ENCODE measurements at places on chromosomes 4 and X. TPM values are rescaled to one million over a fixed set of nuclear protein-coding genes. Genes with fewer than 3 reads are reported as not detected.

The CT45A2 gene
- total RNA-seq, result not detected

The TMEM47 gene
- 59.4 TPM for total RNA-seq

GRCh38 chr4:96354036-96354712, 514.3 kb downstream of the PDHA2 start:
- no peak overlapping the region for H3K27ac ChIP-seq
- H3K4me3 ChIP-seq, result no peak overlapping the region
- no peaks in the 10 kb centered on the region for H3K4me1 ChIP-seq
- DNase-seq, result no peak
- no peaks in the 10 kb centered on the region for H3K27me3 ChIP-seq

GRCh38 chr4:129218897-129219296, 122.9 kb downstream of the C4orf33 start:
- no peaks in the 10 kb centered on the region for H3K27me3 ChIP-seq
- no peak overlapping the region for H3K4me3 ChIP-seq
- H3K4me1 ChIP-seq, result no peaks in the 10 kb centered on the region
- no peak overlapping the region for H3K27ac ChIP-seq
- no peaks in the 10 kb centered on the region for H3K36me3 ChIP-seq

DNA sequence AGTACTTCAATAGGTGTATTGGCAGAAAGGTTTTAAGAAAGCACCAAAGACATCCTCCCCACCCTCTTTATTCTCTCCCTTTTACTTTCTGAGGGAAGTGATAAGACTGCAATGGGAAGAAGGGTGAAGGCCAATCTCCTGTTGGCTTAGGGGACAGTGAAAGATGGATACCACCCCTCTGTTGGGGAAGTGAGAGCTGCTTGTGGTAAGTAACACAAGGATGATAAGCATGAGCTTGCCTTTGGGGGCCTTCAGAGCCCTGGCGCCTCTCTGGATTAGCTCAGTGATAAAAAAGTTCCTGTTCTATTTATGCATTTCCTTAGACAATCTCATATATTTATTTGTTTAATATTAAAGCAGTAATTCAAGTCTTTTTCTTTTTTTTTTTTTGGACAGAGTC, 5.2 kb upstream of the KLF8 start:
- H3K4me3 ChIP-seq, result no peak overlapping the region
- H3K4me1 ChIP-seq, result no peaks in the 10 kb centered on the region
- no peaks in the 10 kb centered on the region for H3K27me3 ChIP-seq
- DNase-seq, result no peak
- H3K27ac ChIP-seq, result no peak overlapping the region
- H3K36me3 ChIP-seq, result no peaks in the 10 kb centered on the region

The MTNR1A gene
- not detected for total RNA-seq

The TMEM271 gene
- total RNA-seq, result not detected

DNA sequence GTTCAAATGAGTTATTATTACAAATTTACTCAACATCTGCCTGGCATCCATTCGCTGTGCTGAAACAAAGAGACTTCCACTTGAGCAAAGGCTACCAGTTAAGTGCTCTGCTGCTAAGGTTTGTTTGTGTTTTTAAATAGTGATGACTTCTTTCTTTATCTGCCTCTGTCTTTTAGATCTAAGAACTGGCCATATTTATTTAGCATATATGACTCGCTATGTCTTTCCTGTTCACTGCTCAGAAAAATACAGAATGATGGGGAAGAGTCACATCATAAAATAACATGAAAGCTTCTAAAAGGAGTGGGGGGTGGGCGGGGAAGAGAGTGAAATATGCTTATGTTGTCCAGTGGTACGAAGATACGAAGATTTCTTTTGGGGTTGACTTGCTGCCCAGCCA, 322.2 kb downstream of the GPAT3 start:
- H3K36me3 ChIP-seq, result no peaks in the 10 kb centered on the region
- DNase-seq, result no peak
- no peaks in the 10 kb centered on the region for H3K27me3 ChIP-seq
- H3K4me3 ChIP-seq, result no peak overlapping the region

GRCh38 chr4:75655562-75655961, 17.6 kb downstream of the G3BP2 start:
- H3K27ac ChIP-seq, result no peak overlapping the region
- no peaks in the 10 kb centered on the region for H3K27me3 ChIP-seq
- no peaks in the 10 kb centered on the region for H3K36me3 ChIP-seq
- no peak for DNase-seq

GRCh38 chrX:68703369-68703768, 55.9 kb downstream of the STARD8 start:
- no peaks in the 10 kb centered on the region for H3K36me3 ChIP-seq
- H3K4me1 ChIP-seq, result no peaks in the 10 kb centered on the region
- DNase-seq, result no peak
- no peaks in the 10 kb centered on the region for H3K27me3 ChIP-seq

The IBSP gene
- not detected for total RNA-seq

DNA sequence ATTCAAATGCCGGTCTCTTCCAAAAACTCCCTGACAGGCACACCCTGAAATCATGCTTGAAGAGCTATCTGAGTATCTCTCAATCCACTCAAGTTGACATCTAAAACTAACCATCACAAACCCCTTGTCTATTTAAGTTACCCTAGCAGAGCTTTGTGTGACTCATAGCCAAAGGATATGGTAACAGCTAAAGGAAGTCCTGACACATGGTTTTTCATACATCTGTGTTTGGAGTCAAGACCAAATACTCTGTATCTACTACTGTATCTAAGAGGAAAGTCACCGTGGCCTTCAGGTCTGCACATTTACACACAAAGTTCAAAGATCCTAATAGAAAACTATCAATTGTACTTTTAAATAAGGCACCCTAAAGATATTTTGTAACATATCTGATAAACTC, 239.6 kb upstream of the VCX start:
- no peak for DNase-seq
- H3K27ac ChIP-seq, result no peak overlapping the region
- no peaks in the 10 kb centered on the region for H3K36me3 ChIP-seq
- no peaks in the 10 kb centered on the region for H3K27me3 ChIP-seq

DNA sequence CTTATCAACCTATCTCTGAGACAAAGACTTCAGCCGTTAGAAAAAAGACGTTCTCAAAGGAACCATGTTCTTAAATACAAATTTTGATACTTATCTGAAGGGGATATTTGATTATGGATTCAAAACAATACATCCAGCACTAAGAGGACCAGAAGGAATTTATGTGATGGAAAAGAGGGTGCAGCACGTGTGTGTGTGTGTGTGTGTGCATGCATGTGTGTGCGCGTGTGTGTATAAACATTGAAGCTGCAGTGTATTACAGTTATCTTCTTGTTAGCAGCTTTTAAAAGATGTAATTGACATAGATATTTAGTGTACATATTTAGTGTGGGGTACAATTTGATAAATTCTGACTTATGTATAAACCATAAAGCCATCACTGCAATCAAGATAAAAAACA, 44.9 kb downstream of the ANK2 start:
- H3K4me3 ChIP-seq, result no peak overlapping the region
- H3K36me3 ChIP-seq, result no peaks in the 10 kb centered on the region
- no peaks in the 10 kb centered on the region for H3K4me1 ChIP-seq
- no peak overlapping the region for H3K27ac ChIP-seq

The PLP1 gene
- 41.0 TPM for total RNA-seq

The NPFFR2 gene
- not detected for total RNA-seq

GRCh38 chr4:153154007-153154975, 50.0 kb upstream of the TRIM2 start:
- no peak overlapping the region for H3K27ac ChIP-seq
- H3K4me3 ChIP-seq, result peak overlapping the region; percentile 50
- no peak for DNase-seq
- peaks cover 5% of the 10 kb centered on the region for H3K4me1 ChIP-seq

- no peaks in the 10 kb centered on the region for H3K4me1 ChIP-seq
- no peak overlapping the region for H3K4me3 ChIP-seq
- H3K27me3 ChIP-seq, result no peaks in the 10 kb centered on the region
- DNase-seq, result no peak
- no peaks in the 10 kb centered on the region for H3K36me3 ChIP-seq
Measured at GRCh38 chr4:36323816-36324419, 42.5 kb downstream of the DTHD1 start.

GRCh38 chrX:43423876-43424275, 232.2 kb upstream of the MAOA start:
- no peaks in the 10 kb centered on the region for H3K36me3 ChIP-seq
- H3K4me1 ChIP-seq, result no peaks in the 10 kb centered on the region
- no peak for DNase-seq
- no peak overlapping the region for H3K27ac ChIP-seq

DNA sequence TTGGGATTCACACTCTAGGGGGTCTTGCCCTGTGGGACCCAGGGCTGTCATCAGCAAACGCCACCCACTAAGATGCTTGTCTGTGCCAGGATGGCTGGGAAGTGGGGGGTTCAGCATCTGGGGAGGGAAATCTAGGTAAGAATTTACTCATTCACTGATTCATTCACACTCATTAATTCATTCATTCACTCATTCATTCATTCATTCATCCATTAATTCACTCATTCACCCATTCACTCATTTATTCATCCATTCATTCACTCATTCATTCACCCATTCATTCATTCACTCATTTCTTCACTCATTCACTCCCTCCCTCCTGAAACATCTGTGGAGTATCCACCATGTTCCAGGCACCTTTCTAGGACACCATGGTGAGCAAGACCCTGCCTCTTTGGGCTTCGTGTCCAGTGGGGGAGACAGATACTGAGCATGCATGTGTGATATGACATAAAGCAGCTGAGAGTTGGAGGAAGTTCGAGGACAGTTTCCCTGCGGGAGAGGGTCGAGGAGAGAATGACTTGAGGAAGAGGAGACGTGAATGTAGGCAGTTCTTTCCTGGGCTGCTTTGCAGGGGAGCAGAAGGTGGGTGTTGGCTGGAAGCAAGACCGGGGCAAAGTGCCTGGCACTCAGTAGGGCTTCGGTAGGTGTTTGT, 90.6 kb downstream of the SORCS2 start:
- no peaks in the 10 kb centered on the region for H3K27me3 ChIP-seq
- no peaks in the 10 kb centered on the region for H3K36me3 ChIP-seq
- no peak overlapping the region for H3K4me3 ChIP-seq
- H3K27ac ChIP-seq, result no peak overlapping the region

The GRIA2 gene
- total RNA-seq, result 44.1 TPM

DNA sequence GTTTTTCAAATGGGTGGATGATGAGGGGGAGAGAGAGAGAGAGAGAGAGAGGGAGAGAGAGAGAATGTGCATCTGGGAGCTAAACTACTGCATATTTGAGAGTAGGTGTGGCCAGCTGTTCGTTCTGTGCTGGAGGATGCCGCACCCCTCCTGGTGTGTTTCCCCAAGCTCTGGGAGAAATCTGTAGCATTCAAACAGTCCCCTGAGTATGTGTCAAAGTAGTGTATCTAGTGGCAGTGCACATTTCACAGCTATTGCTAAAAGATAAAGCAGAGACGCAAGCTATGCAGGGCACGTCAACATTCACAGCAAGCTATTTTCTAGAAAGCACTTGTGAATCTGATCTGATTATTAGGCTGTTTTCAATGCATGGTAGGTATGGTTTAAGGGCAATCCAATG, 83.5 kb upstream of the LIMCH1 start:
- no peaks in the 10 kb centered on the region for H3K27me3 ChIP-seq
- H3K4me3 ChIP-seq, result no peak overlapping the region
- H3K36me3 ChIP-seq, result no peaks in the 10 kb centered on the region
- H3K27ac ChIP-seq, result no peak overlapping the region

GRCh38 chr4:8560265-8561047, 19.7 kb upstream of the GPR78 start:
- no peak overlapping the region for H3K4me3 ChIP-seq
- no peaks in the 10 kb centered on the region for H3K4me1 ChIP-seq

DNA sequence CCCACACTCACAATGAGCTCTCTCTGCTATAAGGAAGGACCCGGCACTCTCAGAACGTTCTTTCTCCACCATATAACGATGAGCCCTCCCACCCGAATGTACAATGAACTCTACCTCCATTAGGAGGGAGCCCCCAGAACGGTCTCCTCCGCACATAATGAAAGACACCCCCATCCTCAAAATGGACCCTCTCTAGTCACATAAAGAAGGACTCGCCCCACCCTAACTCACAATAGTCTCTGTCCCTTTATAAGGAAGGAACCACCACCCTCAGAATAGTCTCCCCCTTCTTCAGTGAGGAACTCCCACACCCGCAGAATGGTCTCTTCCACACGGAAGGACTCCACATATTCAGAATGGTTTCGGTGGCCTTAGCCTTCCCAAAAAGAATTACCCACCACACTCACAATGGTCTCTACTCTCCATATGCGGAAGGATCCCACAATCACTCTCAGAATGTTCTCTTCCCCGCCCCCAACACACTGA, 477 bp downstream of the SLC35A2 start:
- no peaks in the 10 kb centered on the region for H3K36me3 ChIP-seq
- no peak for DNase-seq
- no peaks in the 10 kb centered on the region for H3K27me3 ChIP-seq
- no peaks in the 10 kb centered on the region for H3K4me1 ChIP-seq
- peak overlapping the region; percentile 66 for H3K27ac ChIP-seq

The FGFRL1 gene
- total RNA-seq, result 2.8 TPM

GRCh38 chr4:104394406-104395167, 100.1 kb downstream of the CXXC4 start:
- H3K27me3 ChIP-seq, result no peaks in the 10 kb centered on the region
- no peak overlapping the region for H3K4me3 ChIP-seq
- no peak overlapping the region for H3K27ac ChIP-seq
- DNase-seq, result no peak
- no peaks in the 10 kb centered on the region for H3K36me3 ChIP-seq
- no peaks in the 10 kb centered on the region for H3K4me1 ChIP-seq

DNA sequence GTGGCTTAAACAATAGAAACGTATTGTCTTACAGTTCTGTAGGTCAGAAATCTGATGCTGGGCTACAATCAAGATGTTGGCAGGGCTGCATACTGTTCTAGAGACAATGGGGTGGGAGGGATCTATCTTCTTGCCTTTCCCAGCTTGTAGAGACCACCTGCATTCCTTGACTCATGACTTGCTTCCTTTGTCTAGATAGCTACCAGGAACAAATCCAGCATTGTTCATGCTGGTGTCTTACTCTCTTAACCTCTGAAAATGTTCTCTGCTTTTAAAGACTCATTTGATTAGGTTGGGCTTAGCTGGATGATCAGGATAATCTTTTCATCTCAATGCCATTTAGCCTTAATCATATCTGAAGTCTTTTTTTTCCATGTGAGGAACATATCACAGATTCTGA, 169.0 kb downstream of the ZNF330 start:
- H3K4me1 ChIP-seq, result no peaks in the 10 kb centered on the region
- no peaks in the 10 kb centered on the region for H3K27me3 ChIP-seq
- H3K4me3 ChIP-seq, result no peak overlapping the region
- H3K27ac ChIP-seq, result no peak overlapping the region
- no peaks in the 10 kb centered on the region for H3K36me3 ChIP-seq

GRCh38 chr4:3340038-3340699, 47.3 kb downstream of the RGS12 start:
- no peaks in the 10 kb centered on the region for H3K4me1 ChIP-seq
- no peak overlapping the region for H3K4me3 ChIP-seq
- no peak for DNase-seq
- H3K27ac ChIP-seq, result no peak overlapping the region
- H3K27me3 ChIP-seq, result no peaks in the 10 kb centered on the region

GRCh38 chr4:90025248-90025647, 101.9 kb upstream of the CCSER1 start:
- H3K36me3 ChIP-seq, result no peaks in the 10 kb centered on the region
- H3K4me1 ChIP-seq, result no peaks in the 10 kb centered on the region
- no peak overlapping the region for H3K27ac ChIP-seq
- no peak for DNase-seq

- peak overlapping the region; percentile 42 for H3K4me3 ChIP-seq
- H3K27ac ChIP-seq, result no peak overlapping the region
- no peaks in the 10 kb centered on the region for H3K4me1 ChIP-seq
- peaks cover 10% of the 10 kb centered on the region for H3K27me3 ChIP-seq
Measured at GRCh38 chrX:100408713-100409609, 1.1 kb downstream of the PCDH19 start.

The ARX gene
- total RNA-seq, result not detected

The SSX3 gene
- not detected for total RNA-seq

The LRIT3 gene
- total RNA-seq, result 0.21 TPM
